Spleen (tissue), 13 donors: ENCODE measurements at places on chromosomes 11 and 22.

DNA sequence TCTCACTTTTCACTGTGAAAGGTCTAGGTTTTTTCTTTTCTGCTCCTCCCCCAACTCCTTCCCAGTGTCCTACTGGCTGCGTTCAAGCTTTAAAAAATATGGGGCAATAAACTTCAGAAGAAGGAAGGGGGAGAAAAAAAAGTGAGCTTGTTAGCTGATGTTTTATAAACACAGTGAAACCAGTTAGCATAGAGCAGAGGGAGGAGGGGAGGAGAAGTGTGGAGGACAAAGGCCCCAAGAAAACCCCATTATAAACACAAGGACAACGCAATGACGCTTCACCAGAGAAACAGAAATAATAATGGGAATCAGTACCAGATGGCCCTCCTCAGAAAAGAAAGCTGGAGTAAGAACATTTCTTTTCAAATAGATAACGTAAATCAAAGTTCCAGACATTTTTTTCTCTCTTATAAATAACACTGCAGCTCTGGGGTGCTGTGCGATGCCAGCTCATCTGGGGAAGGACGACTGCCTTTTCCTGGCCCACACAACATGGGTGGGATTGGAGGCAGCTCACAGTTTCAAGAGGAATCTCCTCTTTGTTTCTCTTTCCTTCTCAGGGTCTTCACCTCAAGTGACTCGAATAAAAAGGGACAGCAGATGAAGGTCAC is 235.4 kb upstream of the NARS2 start:
- H3K36me3 ChIP-seq, result no peaks in the 10 kb centered on the region
- no peak overlapping the region for H3K27ac ChIP-seq
- H3K27me3 ChIP-seq, result no peaks in the 10 kb centered on the region
- no peak for DNase-seq
- no peak overlapping the region for H3K4me3 ChIP-seq

GRCh38 chr11:69861901-69862300 is 42.7 kb upstream of the FGF3 start:
- H3K27me3 ChIP-seq, result no peaks in the 10 kb centered on the region
- H3K4me1 ChIP-seq, result no peaks in the 10 kb centered on the region
- H3K27ac ChIP-seq, result no peak overlapping the region

GRCh38 chr11:96842731-96843130 is 452.9 kb downstream of the JRKL start:
- no peaks in the 10 kb centered on the region for H3K4me1 ChIP-seq
- H3K27ac ChIP-seq, result no peak overlapping the region
- H3K4me3 ChIP-seq, result no peak overlapping the region
- no peaks in the 10 kb centered on the region for H3K27me3 ChIP-seq
- no peak for DNase-seq
- no peaks in the 10 kb centered on the region for H3K36me3 ChIP-seq

DNA sequence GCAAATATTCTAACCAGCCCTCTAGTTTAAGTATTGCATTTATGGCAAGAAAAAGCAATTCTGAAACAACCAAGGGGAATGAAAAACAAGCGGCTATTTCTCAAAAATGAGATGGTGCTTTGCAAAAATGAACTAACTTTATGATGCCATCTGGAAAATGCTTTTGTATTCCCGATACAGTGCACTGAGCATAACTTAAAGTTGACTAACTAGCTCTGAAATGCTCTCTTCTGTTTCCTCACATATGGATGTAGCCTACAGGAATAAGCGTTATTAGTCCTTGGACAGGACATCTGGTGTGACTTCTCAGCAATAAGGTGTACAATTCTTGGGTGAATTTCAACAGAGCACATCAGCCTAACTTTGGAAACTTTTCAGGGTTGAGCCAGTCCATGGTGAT is 228.2 kb upstream of the DDI1 start:
- no peaks in the 10 kb centered on the region for H3K27me3 ChIP-seq
- H3K27ac ChIP-seq, result no peak overlapping the region
- H3K4me1 ChIP-seq, result no peaks in the 10 kb centered on the region
- no peak overlapping the region for H3K4me3 ChIP-seq
- no peaks in the 10 kb centered on the region for H3K36me3 ChIP-seq
- no peak for DNase-seq

DNA sequence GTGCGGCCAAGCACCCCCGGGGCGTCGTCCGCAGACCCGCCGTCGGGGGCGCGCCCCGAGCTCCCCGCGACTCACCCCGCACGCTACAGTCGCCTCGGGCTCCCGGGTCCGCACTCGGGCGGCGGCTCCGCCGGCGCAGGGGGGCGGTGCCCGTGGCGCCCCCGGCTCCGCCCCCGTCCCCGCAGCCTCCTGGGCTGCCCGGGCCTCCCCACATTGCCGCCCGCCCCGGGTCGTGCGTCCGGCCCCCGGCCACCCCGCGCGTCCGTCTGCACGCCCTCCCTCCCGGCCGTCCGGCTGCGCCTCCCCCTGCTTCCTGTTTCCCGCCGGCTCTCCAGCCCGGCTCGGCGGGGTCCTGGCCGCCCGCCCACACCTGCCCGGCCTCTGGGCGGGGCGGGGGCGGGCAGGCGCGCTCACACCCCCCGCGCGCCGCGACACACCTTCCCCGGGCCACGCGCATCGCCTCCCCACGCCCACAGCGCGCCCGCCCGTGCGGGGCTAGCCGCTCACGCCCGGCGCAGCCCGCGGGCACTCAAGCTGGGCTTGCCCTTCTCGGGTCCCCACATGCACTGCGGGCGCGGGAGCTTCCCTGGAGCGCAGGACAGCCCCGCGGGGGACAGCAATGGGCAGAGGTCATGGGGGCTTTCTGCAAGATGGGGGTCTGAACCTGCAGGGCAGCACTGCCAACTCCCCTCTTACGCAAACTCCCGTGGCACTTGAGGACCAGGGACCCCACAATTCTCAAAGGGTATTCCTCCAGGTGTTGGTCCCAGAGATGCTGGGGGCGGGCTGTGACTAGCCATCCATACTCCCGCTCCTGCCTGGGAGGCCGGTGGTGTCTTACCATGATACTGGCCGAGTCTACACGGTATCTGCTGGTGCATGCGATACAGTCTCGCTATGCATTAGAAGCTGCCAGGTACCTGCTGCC is at the start of gene CARD10:
TSS of gene CARD10 (minus strand) at position 148 of the 928 bp plus-strand sequence. CDS start 215 bp downstream, outside the sequence.
- peak within 1 kb of the TSS; percentile 70 for H3K27ac ChIP-seq
- no peaks in the 10 kb centered on the region for H3K27me3 ChIP-seq
- H3K4me3 ChIP-seq, result peak within 1 kb of the TSS; percentile 59
- peaks cover 33% of the 10 kb centered on the region for H3K4me1 ChIP-seq
- H3K36me3 ChIP-seq, result no peaks in the 10 kb centered on the region

- H3K27me3 ChIP-seq, result no peaks in the 10 kb centered on the region
- peaks cover 6% of the 10 kb centered on the region for H3K4me1 ChIP-seq
- no peak overlapping the region for H3K27ac ChIP-seq
- DNase-seq, result peak; percentile 64
- H3K4me3 ChIP-seq, result no peak overlapping the region
Measured at GRCh38 chr22:28016781-28017557, 97.9 kb upstream of the PITPNB start.

GRCh38 chr22:42450862-42451261 is 18.7 kb upstream of the NFAM1 start:
- no peak overlapping the region for H3K4me3 ChIP-seq
- H3K36me3 ChIP-seq, result no peaks in the 10 kb centered on the region
- no peaks in the 10 kb centered on the region for H3K4me1 ChIP-seq
- no peak for DNase-seq
- H3K27ac ChIP-seq, result no peak overlapping the region

DNA sequence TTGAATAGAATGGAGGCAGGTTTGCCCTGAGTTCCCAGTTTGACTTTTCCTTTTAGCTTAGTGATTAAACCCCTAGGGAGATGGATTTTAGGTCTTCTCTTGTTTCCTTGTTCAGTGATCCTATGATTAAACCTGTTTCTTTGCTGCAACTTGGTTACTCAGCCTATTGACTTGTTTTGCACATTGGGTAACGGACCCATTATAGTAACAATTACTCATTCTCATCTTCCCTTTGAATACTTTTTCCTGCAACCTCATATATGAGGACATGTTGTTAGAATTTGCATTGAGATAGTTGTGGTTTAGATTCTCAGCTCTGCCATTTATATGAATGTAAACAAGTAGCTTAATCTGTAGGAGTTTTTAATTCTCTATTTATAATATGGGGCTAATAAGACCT is 489.2 kb upstream of the CNTN5 start:
- H3K27ac ChIP-seq, result no peak overlapping the region
- no peaks in the 10 kb centered on the region for H3K36me3 ChIP-seq

GRCh38 chr11:28072321-28072720 is 35.6 kb downstream of the KIF18A start:
- no peaks in the 10 kb centered on the region for H3K36me3 ChIP-seq
- no peak for DNase-seq
- no peaks in the 10 kb centered on the region for H3K27me3 ChIP-seq
- H3K4me1 ChIP-seq, result no peaks in the 10 kb centered on the region
- H3K4me3 ChIP-seq, result no peak overlapping the region

DNA sequence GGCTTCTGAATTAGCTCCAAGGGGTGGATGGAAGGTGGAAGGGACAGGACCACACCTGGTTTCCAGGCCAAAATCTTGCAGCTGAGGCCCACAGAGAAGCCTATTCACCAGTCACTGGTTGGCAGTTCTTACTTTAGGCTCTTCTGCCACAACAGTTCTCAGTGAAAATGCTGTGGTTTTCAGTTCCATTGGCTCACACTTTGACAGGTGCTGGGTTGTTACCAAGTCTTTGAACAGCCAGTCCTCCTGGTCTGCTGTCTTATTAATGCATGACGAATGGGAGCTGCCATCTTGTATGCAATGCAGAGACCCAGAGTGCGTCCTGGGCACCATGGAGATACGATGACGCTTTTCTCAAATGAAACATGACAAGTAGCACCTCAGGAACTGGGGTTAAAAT is 232.0 kb upstream of the ZBED5 start:
- no peak overlapping the region for H3K27ac ChIP-seq
- H3K27me3 ChIP-seq, result no peaks in the 10 kb centered on the region
- no peak overlapping the region for H3K4me3 ChIP-seq
- DNase-seq, result no peak
- H3K36me3 ChIP-seq, result no peaks in the 10 kb centered on the region
- H3K4me1 ChIP-seq, result no peaks in the 10 kb centered on the region

DNA sequence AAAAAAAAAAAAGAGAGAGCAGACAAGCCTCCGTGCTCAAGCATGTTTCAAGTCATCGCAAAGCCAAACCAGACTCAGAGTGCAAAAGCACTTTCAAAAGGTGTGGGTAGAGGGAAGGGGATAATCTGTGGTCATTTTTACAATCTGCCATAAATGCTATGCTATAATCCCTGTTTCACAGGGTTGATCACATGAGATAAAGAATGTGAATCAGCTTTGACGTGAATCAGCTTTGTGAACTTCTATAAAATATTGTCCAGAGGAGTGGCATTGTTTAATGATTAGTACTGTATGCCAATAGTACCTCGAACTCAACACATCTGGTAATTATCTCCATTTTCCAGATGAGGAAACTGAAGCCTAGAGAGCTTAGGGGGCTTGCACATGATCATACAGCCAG is 20.0 kb upstream of the POLD3 start:
- H3K27ac ChIP-seq, result no peak overlapping the region
- DNase-seq, result no peak
- H3K4me1 ChIP-seq, result no peaks in the 10 kb centered on the region
- no peaks in the 10 kb centered on the region for H3K36me3 ChIP-seq
- H3K4me3 ChIP-seq, result no peak overlapping the region

- no peak for DNase-seq
- H3K27ac ChIP-seq, result no peak overlapping the region
- H3K36me3 ChIP-seq, result no peaks in the 10 kb centered on the region
- H3K4me1 ChIP-seq, result no peaks in the 10 kb centered on the region
- no peak overlapping the region for H3K4me3 ChIP-seq
Measured at GRCh38 chr11:46253258-46254132, 24.0 kb upstream of the CREB3L1 start.

DNA sequence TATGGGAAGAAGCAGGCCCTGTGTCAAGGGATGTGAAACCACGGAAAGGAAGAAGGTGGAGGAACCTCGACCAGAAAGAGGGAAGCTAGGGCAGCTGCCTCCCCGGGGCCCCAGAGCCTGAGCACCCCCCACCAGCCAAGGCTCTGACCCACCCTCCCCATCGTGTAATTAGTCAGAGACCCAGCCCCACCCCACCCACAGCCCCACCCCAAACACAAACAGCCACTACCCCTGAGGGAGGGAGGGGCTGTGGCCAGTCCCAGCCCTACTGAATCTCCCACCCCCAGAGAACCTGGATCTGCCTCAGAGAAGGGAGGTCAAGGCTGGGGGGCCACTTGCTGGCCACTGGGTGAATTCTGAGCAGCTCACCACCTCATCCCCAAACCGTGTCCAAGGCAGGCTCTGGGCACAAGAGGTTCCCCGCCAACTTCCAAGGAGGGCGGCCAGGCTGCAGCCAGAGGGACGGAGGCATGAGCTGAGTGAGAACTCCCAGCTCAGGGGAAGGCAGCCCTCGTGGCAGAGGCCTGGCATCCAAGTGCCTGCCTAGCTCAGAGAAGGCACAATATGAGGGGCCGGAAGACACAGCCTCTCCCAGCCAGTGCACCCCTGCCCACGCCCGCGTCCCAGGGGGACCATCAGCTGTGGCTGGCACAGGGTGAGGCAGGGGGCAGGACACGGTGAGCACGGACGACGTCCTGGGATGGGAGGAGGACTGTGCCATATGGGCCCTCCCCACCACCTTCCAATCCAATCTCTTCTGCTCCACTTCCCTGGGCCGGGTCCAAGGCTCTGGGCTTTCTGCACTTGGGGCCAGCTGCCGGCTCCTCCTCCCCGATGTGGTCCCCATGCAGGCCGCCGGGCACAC is 2.7 kb downstream of the PLXNB2 start:
- no peaks in the 10 kb centered on the region for H3K36me3 ChIP-seq
- H3K27ac ChIP-seq, result peak overlapping the region; percentile 79
- peaks cover 3% of the 10 kb centered on the region for H3K27me3 ChIP-seq
- peaks cover 93% of the 10 kb centered on the region for H3K4me1 ChIP-seq
- DNase-seq, result no peak

GRCh38 chr11:69283446-69283845 is 10.5 kb upstream of the MYEOV start:
- H3K27me3 ChIP-seq, result no peaks in the 10 kb centered on the region
- peak; percentile 34 for DNase-seq
- H3K4me3 ChIP-seq, result no peak overlapping the region
- peaks cover 10% of the 10 kb centered on the region for H3K4me1 ChIP-seq

GRCh38 chr11:1335811-1336761 is 26.7 kb upstream of the TOLLIP start:
- no peaks in the 10 kb centered on the region for H3K36me3 ChIP-seq
- H3K4me1 ChIP-seq, result peaks cover 21% of the 10 kb centered on the region
- DNase-seq, result peak; percentile 92
- H3K27me3 ChIP-seq, result no peaks in the 10 kb centered on the region
- H3K27ac ChIP-seq, result peak overlapping the region; percentile 67

GRCh38 chr22:39130152-39130704 is 22.3 kb downstream of the CBX7 start:
- H3K27me3 ChIP-seq, result no peaks in the 10 kb centered on the region
- H3K27ac ChIP-seq, result no peak overlapping the region
- no peaks in the 10 kb centered on the region for H3K4me1 ChIP-seq
- no peak for DNase-seq

DNA sequence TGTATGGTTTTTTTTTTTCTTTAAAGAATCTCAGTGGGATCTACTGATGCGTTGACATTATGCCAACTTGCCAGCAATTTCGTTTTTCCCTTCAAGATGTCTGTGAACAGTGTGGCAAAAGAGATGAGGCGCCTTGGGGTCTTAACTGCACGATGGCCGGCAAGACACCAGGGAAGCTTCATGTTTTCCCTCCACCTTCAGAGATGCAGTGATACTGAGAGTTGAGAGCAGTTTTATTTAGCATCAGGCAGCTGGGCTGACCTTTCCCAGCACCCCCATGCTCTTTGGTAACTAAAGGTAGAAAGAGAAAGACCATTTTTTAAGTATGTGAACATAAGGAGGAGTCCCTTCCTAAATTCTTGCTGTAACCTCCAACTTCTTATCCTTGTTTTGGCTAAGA is 11.7 kb upstream of the GRIK4 start:
- DNase-seq, result no peak
- H3K4me1 ChIP-seq, result no peaks in the 10 kb centered on the region
- H3K27me3 ChIP-seq, result no peaks in the 10 kb centered on the region
- no peak overlapping the region for H3K27ac ChIP-seq
- no peaks in the 10 kb centered on the region for H3K36me3 ChIP-seq
- no peak overlapping the region for H3K4me3 ChIP-seq
